ENCODE measurements at places on chromosomes 6 and 20. TPM values are rescaled to one million over a fixed set of nuclear protein-coding genes. Genes with fewer than 3 reads are reported as not detected.

- no peak for DNase-seq
These were observed 24.6 kb upstream of the BMP7 start for GRCh38 chr20:57291003-57291402.

- DNase-seq = no peak
These were observed 466.9 kb upstream of the NRSN1 start for GRCh38 chr6:23659125-23659524.

CDH26 gene
- total RNA-seq = 1.7 TPM

- no peak for DNase-seq
These were observed 79.4 kb downstream of the HMGCLL1 start for GRCh38 chr6:55499591-55499990.

SYCP2 gene
- total RNA-seq = 2.7 TPM

GRCh38 chr20:62388839-62389600, 2.1 kb downstream of the RPS21 start:
- DNase-seq = no peak

GRCh38 chr20:58567437-58567836, 52.2 kb upstream of the APCDD1L start:
- DNase-seq = no peak

DIDO1 gene
- 73.8 TPM for total RNA-seq

DNA sequence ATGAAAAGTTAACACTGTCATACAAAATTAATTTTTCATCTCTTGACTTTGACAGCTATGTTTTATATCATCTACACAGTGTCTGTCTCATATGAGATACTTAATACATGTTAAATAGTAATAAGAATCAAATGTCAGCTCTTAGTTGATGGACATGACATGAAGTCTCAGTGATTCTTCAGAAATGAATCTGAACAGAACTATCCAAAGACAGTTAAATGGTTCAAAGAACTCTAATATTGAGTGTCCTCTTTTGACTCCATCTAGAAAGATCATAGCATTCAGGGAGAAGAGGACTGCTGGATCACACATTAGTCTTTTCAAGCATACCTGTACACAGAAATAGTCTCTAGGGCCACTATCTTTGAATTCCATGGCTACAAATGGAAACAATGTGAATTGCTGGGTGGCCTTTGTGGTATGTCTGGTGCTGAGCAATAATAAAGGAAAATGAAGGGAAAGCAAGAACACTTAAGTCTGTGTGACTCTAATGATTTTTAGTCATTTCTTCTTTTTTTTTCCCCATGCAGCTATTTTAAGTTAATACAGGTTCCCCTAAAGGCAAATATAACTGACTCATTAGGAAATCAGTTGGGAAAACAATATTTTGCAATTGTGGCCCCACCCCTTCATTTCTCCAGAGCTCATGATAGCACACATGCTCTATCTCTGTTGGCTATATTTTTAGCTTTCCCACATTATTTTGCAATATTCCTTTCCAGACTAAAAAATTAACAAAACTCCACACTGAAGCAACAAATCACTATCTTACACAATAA, 367.5 kb downstream of the GRIK2 start:
- no peak for DNase-seq

DNA sequence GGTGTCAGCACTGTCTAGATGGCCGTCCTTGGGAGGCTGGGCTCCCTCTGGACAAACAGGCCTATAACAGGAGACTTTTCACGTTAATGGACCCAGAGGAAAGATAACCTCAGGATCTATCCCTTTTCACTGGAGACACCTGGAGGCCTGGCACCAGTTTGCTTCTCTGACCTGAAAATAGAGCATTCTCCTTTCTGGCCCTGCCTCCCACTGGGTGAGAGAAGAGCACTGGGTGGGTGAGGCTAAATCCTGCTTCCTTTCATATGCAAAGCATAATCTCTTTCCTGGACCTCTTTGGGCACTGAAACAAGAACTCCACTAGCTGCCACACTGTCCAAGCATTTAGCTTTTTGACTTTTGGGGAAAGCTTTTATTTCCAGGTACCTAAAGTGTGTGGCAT, 78.3 kb downstream of the FOXO3 start:
- no peak for DNase-seq

- DNase-seq = no peak
These were observed 1173.9 kb upstream of the CITED2 start for GRCh38 chr6:140548366-140548765.

BPI gene
- not detected for total RNA-seq

PPP1R3G gene
- total RNA-seq = 0.88 TPM

TOMM34 gene
- 19.5 TPM for total RNA-seq

EDN1 gene
- 42.6 TPM for total RNA-seq

DNA sequence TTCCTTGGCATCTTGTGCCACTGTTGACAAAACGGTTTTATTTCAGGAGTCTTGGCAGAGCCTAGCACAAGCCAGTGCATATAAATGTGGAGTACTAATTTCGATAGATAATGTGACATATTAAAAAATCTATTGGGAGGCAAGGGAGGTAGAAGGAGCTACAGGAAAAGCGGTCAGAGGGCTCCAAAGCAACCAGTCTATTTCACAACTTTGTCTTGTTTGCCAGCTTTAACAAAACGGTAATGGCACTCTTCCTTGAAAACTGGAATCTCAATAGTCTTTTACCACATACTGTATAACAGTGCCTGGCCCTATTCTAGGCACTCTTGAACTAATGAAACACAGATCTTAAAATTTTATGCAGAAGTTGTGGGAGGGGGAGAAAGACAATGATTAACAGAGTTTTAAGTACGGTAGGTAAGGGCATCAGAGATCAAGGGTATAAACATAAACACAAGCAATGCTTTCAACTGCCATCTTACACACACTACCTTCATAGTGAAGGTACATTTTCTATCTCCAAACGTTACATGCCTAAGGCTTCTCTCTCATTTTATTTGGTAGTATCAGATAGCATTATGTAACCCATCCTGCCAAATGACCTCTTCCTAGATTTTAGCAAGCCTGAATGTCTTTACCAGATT, 33.5 kb upstream of the SYNCRIP start:
- DNase-seq = no peak

DNA sequence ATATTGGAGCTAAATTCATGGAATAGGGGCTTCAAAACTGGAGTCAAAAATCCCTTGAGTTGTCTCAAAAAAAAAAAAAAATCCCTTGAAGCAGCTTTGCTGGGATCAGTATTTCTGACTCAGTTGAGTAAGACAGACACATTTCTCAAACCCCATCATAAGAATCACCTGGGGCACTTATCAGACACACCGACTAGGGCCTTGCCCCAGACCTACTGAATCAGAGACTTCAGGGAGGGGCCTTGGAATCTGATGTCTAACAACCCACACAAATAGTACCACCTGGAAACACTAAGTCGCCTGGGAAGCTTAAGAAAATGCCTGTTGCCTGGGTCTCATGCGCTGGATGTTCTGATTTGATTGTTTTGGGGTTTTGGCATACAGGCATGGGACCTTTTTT, 44.9 kb upstream of the RNF144B start:
- no peak for DNase-seq

- DNase-seq = peak; percentile 68
These were observed 128.9 kb upstream of the PMEPA1 start for GRCh38 chr20:57838670-57839151.

C6orf141 gene
- total RNA-seq = 5.4 TPM

- no peak for DNase-seq
These were observed 46.7 kb upstream of the ISM1 start for GRCh38 chr20:13174402-13174801.

NOX3 gene
- not detected for total RNA-seq

LTV1 gene
- total RNA-seq = 9.5 TPM

GRCh38 chr6:142896732-142897131, 48.2 kb downstream of the HIVEP2 start:
- no peak for DNase-seq

GRCh38 chr20:32537657-32538525, 47.2 kb downstream of the NOL4L start:
- DNase-seq = no peak

GRCh38 chr6:46186583-46186982, 15.8 kb upstream of the ENPP5 start:
- no peak for DNase-seq

GRCh38 chr6:155254139-155254538, 9.7 kb upstream of the CLDN20 start:
- no peak for DNase-seq

DNA sequence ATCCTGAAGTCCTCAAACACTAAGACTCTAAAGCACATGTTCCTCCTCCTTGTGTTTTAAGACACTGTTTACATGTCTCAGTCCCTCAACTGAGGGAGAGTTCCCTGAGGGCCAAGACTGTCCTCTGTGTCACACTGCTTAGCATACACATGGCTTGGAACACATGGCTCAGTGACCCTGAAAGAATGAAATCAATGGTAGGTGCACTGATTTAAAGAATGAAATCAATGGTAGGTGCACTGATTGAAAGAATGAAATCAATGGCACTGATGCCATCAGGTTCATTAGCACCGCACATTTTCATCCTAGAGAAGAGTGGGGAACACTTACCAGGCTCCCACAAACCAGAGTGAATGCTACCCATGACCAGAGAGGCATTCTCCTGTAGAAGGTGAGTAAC, 9.8 kb downstream of the TOMM34 start:
- DNase-seq = no peak

- no peak for DNase-seq
These were observed 183.6 kb downstream of the JARID2 start for GRCh38 chr6:15429141-15430110.

- no peak for DNase-seq
These were observed 2.9 kb upstream of the RAMACL start for GRCh38 chr6:166589337-166589731.

COL19A1 gene
- total RNA-seq = 0.12 TPM
